ENCODE measurements at places on chromosomes 5 and 9.

- no peak for DNase-seq
Observed at GRCh38 chr9:36598273-36598672, 25.6 kb downstream of the MELK start.

DNA sequence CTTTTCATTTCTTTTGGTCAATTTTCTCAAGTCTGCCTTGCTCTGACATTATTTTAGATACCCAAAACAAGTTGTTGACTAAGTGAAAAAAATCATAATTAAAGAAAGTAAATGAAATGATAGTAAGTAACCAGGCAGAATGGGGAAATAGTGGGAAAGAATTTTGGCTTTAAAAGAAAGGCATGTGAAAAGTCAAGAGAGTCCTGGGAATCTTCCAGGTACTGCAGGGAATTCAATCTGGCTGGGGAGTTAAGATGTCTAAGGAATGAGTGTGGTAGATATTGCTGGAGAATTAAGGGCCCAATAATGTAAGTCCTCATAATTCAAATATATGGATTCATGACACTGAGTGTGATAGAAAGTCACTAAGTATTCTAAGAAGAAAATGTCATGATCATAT lies 123.1 kb upstream of the PAPPA start:
- no peak for DNase-seq

DNA sequence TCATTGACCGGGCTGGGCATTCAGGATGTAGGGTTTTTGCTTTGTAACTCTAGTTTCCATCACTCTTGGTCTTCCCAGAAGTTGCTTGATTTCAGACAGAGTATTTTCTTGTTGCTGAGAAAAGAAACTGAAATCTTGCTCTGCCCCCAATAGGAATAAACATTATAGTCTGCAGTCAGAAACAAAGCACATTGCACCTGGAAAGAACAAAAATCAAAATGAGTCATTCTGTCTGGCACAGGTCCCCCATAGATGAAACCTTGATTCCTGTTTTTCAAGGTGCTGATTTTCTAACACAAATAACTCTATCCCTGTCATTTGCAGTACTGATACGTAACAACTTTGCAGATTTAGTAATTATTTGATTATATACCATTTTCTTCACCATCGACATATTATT lies 232.1 kb downstream of the FBXO4 start:
- no peak for DNase-seq

- DNase-seq, result no peak
Observed at GRCh38 chr5:98906756-98907355, 22.0 kb downstream of the CHD1 start.

DNA sequence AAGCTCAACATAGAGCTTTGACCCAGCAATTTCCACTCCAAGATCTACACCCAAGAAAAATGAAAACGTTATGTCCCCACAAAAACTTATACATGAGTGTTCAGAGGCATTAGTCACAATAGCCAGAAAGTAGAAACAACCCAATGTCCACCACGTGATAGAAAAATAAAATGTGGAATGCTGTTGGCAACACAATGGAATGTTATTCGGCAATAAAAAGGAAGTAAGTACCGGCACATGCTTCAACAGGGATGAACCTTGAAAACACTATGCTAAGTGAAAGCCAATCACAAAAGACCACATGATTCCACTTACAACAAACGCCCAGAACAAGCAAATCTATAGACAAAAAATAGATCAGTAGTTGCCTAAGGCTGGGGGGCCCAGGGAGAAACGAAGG lies 6.0 kb downstream of the UBQLN1 start:
- no peak for DNase-seq

GRCh38 chr5:102823441-102823874 lies 68.4 kb downstream of the PAM start:
- no peak for DNase-seq

DNA sequence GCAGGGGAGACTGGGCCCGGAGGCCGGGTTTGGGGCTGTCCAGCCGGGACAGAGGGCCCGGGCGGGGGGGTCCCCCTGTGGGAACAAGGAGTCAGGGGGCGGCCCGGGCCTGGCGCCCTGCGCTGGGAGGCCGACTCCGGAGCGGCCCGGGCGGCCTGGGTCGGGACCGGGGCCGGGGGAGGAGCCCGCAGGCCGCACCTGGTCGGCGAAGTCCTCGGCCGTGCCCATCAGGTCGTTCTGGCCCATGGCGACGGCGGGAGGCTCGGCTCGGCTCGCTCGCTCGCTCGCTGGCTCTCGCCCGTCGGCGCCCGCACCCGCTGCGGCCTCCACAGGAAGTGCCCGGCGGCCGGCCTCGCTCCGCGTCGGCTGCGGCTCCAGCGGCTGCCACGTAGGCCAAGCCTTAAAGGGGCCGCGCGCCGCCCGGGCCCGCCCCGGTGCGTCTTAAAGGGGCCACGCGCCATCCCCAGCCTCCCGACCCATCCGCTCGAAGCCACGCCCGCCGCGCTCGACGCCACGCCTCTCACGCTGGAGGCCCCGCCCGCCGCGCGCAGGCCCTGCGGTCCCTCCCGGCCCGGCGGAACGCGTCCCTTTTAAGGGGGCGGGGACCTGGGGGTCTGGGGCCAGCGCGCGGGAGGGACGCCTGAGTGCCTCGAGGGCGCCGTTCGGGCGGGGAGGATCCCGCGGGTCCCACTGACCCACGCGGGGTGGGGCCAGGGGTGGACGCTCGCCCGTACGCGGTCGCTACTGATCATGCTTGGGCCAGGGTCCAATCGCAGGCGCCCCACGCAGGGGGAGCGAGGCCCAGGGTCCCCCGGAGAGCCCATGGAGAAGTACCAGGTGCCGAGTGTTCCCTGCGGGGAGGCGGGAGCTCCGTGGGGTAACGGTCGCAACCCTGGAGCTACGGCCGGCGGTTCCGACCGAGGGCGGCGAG lies at the start of the genes STKLD1 and SURF4:
STKLD1 (plus strand) TSS at position 643 of the 931 bp plus-strand sequence; CDS start at position 751, 108 bp downstream.
SURF4 (minus strand) TSS at position 337 of the 931 bp plus-strand sequence; CDS start at position 246, 91 bp downstream.
- DNase-seq, result peak; percentile 96

DNA sequence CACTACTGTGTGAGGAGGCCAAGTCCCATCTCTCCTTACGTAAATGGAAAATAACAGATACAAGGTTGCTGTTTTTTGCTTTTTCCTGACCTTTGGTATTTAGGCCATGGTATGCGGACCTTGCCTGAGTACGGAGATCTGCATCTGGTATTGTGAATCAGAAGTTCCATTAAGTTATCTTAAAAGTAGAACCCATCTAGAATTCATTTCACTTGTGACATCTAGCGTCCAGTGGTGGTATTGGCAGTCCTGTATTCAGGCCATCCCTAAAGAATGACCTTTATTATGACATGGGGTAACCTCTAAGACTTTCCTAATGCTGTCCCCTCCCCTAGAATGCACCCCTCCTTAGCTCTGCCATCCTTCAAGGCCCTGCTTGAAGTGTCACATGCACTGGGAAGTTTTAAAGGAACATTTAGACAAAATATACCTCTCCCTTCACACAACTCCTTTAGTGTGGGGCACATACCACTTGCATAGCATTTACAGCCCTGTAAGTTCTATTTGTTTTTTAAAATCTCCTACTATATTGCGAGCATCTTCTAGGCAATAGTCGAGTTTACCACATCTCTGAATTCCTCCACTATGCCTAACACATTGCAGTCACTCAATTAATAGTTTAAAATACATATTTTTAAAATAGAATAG lies 1.9 kb upstream of the SPDL1 start:
- peak; percentile 76 for DNase-seq

All from stimulated activated CD4-positive, alpha-beta T cell treated with anti-CD3 and anti-CD28 coated beads, Interleukin-15, amount 100 ng/mL, for 24 hours (primary cell).